ENCODE measurements at places on chromosomes 11 and 22.

DNA sequence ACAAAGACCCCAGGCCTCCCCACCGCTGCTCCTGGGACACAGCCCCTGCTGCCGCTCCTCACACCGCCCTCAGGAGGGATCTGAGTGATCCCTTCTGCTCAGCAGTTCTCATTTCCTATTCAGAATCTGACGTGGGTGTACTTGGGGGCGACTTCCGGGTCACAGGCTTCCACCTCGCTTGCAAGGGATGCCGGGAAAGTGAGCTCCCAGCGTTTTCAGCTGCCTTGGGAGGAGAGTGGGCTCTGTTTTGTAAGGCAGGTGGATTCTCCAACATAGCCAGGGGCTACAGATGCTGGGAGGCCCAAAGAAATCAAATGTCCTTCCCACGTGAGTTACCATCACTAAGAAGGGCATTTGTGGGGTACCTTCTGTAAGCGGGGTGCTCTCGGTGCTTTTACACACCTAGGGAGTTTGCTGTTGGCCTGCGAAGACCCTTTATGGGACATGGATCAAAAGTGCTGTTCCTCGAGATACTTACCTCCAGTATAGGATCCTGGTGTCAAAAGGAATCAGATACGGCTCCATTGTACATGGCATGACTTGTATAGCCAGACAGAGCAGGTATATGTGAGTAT, 9.7 kb upstream of the LRRC10B start:
- no peak for DNase-seq

GRCh38 chr11:8127447-8127846, 41.4 kb downstream of the RIC3 start:
- DNase-seq = no peak

DNA sequence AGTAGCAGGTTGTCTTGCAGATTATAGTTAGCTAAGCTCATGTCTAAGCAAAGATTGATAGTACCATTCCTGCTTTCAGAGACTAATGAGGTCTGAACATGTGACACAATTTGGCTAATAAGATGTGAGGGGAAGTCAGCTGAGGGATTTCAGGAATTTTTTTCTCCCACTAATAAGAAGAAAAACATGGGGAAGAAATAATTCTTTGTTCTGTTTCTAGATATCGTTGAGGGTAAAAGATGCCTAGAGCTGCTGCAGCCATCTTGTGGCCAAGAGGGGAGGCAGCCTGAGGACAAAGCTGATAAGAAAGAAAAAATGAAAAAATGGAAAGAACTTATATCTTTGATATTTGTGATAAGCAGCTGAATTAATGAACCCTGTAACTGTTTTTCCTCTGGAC, 1334.4 kb downstream of the LRRC4C start:
- DNase-seq = no peak

DNA sequence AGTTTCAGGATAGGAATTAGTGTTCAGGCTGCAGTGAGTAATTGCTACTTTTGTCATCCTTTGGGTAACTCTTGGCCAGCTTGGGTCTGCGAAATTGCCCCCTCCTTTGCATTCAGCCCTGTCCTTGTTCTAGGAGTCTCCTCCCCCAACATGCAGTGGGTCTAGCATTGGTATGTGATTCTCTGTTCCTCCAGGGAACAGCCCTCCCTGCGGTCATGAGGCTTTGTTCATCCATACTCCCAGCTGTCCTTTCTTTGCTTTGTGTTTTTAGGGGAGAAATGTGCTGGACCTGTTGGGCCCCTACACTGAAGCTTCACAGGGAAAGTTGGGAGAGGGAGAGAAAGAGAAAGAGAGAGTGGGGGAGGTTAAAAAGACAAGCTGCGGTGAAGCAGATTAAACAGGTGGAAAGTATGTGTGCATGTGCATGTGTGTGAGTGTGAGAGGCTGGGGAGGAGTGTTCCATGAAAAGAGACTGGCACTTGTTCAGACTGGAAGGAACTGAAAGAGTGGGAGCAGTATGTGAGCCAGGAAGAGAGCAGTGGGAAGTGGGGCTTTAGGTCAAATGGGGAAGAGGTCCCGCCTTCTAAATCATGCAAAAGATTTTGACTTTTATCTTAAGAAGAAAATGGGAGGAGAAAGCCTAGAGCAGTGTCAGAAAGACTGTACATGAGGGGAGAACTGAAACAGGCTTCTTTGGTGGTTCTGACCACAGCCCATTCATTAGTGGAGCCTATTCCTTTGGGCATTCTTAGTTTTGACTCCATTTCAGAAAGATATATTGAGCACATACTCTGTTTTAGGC, 17.9 kb upstream of the SESN3 start:
- DNase-seq = no peak

DNA sequence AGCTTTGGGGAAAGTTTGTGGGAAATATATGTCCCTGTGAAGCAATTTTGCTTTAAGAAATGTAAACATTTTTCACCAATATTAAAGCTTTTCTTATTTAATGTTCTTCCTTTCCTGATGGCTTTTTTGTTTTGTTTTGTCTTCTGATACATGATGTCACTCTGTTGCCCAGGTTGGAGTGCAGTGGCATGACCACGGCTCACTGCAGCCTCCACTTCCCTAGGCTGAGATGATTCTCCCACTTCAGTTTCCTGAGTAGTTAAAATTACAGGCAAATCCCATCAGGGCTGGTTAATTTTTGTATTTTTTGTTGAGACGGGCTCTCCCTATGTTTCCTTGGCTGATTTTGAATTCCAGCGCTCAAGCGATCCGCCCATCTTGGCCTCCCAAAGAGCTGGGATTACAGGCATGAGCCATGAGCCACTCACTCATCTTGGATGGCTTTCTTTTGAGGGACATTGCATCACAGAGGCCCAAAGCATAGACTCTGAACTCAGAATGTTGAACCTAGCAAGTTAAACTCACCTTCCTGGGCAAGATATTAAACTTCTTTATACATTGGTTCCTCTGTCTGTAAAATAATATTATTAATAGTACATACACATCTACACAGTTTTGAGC, 651 bp upstream of the CARD16 start:
- no peak for DNase-seq

GRCh38 chr22:46929710-46930204, 167.3 kb downstream of the TBC1D22A start:
- DNase-seq = no peak

GRCh38 chr22:36930041-36930935, 16.9 kb downstream of the CSF2RB start:
- DNase-seq = no peak

DNA sequence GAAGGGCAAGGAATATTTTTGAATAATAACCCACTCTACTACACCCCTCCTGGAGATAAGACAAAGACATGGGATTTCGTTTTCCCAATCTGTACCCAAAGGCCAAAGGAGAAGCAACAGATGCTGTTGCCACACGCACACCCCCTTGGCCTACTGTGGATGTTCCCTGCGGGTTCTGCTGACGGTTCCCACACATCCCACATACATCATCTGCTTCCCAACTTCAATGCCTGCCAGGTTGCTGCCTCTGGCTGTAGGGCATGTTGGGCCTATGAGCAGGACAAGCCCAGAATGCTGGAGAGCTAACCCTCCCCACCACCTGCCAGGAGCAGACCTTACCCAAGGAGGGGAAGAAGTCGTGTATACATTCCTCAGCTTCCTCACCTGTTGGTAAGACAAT, 13.6 kb upstream of the RBFOX2 start:
- DNase-seq = no peak

- no peak for DNase-seq
Observed at GRCh38 chr22:25130462-25130861, 69.2 kb upstream of the CRYBB3 start.

DNA sequence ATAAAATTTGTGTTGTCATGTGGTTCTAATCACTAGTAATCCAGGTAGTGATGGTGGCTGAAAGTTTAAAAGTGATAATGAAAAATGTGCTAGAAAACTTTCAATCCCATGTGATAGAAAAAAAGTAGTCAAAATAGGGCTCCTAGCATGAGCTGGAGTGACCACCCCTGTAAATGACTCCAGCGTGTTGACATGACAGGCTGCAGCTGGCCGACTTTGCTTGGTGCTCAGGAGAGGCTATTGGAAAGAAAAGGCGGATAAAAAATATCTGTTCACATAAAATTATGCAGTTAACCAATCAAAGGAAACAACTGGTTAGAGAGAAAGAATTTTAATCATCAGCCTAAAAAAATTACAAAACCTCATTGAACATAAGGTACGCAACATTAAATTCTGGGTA, 16.9 kb upstream of the MTCH2 start:
- no peak for DNase-seq

Measured in AG09319 (cell line).